ENCODE measurements at places on chromosomes 2 and 18.

DNA sequence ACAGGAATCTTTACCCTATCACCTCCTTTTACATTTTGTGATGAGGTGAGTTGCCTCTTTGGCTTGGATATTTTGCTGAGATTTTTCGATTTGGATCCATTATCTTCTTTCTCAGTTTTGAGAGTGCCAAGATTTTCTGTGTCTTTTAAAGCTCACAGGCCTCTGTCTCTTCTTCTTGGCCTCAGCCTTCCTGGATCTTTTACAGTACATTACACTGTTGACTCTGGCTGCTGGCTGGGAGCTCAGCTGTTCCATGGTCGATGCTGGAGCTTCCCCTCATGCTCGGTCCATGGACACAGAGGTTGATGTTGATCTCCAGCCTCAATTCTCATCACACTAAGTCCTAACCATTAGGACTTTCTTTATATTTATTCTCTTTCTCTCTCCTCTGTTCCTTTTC is 332.8 kb upstream of the UBE2E3 start:
- no peak for DNase-seq

GRCh38 chr2:169106563-169107545 is 37.5 kb downstream of the DHRS9 start:
- DNase-seq = no peak

- peak; percentile 28 for DNase-seq
Observed at GRCh38 chr18:46555724-46556123, 101.3 kb downstream of the LOXHD1 start.

DNA sequence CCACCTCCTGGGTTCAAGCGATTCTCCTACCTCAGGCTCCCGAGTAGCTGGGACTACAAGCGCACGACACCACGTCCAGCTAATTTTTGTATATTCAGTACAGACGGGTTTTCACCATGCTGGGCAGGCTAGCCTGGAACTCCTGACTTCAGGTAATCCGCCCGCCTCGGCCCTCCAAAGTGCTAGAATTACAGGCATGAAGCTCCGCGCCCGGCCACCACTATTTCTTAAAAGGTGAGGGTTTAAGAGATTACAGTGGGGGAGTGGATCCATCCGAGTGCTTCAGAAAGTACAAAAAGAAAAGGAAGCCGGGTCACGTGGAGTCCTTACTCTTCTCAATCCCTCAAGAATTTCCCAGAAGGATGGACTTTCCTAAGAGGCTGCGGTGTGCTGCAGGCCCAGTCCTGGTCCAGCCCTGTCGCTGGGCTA is 146.9 kb downstream of the ANKRD44 start:
- DNase-seq = no peak

- DNase-seq = no peak
Observed at GRCh38 chr2:228669690-228670089, 488.2 kb upstream of the SPHKAP start.

- no peak for DNase-seq
Observed at GRCh38 chr2:99725820-99726219, 236.0 kb upstream of the REV1 start.

DNA sequence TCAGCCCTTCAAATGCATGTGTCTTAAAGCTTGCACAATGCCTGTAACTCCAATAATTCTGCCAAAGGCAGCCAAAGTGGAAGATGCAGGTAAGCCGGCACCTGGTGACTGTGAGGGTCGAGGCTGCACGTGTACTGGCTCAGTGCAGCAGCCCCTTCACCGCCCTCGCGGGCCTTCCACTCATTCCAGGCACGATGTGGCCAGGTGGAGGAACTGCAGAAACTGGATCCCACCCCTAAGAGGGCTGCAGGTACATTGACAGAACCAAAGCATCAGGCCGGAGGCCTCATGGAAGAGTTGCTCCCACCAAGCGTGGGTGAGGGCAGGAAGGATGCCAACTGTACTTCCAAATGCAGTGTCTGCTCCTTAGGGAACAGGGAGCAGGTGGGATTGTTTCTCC is 253.4 kb downstream of the HDAC4 start:
- DNase-seq = no peak

DNA sequence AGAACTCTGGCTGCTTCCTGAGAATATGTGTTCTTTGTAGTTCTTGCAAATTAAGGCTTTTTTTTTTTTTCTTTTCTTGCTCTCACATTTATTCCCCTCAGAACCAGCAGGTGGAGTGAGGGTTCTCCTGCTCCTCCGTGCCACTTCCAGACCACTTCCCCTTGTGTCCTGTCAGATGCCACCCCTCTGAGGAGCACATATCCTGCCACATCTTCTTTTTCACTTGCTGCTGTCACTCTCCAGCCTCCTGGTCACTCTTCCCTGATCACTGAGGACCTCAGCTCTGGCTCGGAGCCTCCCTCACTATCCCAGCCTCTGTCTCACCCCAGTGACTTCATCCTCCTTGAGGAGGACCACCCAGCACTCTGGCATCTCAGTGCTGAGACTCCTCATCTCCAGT is 100.5 kb downstream of the TACR1 start:
- DNase-seq = no peak
